ENCODE measurements at places on chromosomes 2 and 18. TPM values are rescaled to one million over a fixed set of nuclear protein-coding genes. Genes with fewer than 3 reads are reported as not detected.
A peak's percentile ranks its signal among the peaks of the same experiment; 100 is the strongest.

GRCh38 chr2:179669196-179669595 lies 192.2 kb downstream of the ZNF385B start:
- no peak overlapping the region for H3K4me3 ChIP-seq
- H3K27me3 ChIP-seq, result no peaks in the 10 kb centered on the region
- DNase-seq, result no peak

- H3K4me1 ChIP-seq, result no peaks in the 10 kb centered on the region
- no peaks in the 10 kb centered on the region for H3K36me3 ChIP-seq
- DNase-seq, result no peak
- no peaks in the 10 kb centered on the region for H3K27me3 ChIP-seq
Observed at GRCh38 chr2:58539973-58540372, 298.8 kb upstream of the FANCL start.

GRCh38 chr2:41486948-41487347 lies 560.9 kb upstream of the PKDCC start:
- no peak overlapping the region for H3K4me3 ChIP-seq
- DNase-seq, result no peak

DNA sequence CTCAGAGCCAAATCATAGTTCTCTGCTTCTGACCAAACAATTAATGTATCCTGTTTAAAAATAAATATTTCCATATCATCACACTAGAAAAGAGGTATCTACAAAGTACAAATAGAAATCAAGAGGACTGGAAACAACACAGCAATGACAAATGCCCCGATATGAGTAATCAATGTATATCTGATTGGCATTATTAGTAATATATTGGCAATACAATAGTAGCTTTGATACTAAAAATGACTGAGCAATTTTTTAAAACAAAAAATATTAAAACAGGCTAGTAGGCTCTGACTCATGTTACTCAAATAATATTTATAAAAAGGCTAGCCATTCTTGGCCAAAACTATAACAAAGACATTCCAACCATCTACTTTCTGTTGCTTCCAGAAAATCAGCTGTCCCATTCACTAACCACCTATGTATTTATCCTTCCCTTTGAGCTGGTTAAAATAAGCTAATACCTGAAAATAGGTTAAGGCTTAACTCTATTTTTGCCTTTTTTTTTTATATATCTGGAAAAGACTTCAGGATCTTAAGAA lies 13.3 kb downstream of the PPP4R3B start:
- H3K36me3 ChIP-seq, result peaks cover 3% of the 10 kb centered on the region
- H3K27ac ChIP-seq, result peak overlapping the region; percentile 86
- peaks cover 47% of the 10 kb centered on the region for H3K4me1 ChIP-seq
- no peak overlapping the region for H3K4me3 ChIP-seq
- no peaks in the 10 kb centered on the region for H3K27me3 ChIP-seq
- DNase-seq, result no peak

GRCh38 chr18:77133051-77133834 lies 660 bp upstream of the MBP start:
- H3K36me3 ChIP-seq, result peaks cover 17% of the 10 kb centered on the region
- H3K4me3 ChIP-seq, result peak overlapping the region; percentile 86
- peaks cover 58% of the 10 kb centered on the region for H3K4me1 ChIP-seq
- no peak for DNase-seq
- H3K27me3 ChIP-seq, result no peaks in the 10 kb centered on the region
- no peak overlapping the region for H3K27ac ChIP-seq

The DNAH6 gene
- 1.5 TPM for total RNA-seq

DNA sequence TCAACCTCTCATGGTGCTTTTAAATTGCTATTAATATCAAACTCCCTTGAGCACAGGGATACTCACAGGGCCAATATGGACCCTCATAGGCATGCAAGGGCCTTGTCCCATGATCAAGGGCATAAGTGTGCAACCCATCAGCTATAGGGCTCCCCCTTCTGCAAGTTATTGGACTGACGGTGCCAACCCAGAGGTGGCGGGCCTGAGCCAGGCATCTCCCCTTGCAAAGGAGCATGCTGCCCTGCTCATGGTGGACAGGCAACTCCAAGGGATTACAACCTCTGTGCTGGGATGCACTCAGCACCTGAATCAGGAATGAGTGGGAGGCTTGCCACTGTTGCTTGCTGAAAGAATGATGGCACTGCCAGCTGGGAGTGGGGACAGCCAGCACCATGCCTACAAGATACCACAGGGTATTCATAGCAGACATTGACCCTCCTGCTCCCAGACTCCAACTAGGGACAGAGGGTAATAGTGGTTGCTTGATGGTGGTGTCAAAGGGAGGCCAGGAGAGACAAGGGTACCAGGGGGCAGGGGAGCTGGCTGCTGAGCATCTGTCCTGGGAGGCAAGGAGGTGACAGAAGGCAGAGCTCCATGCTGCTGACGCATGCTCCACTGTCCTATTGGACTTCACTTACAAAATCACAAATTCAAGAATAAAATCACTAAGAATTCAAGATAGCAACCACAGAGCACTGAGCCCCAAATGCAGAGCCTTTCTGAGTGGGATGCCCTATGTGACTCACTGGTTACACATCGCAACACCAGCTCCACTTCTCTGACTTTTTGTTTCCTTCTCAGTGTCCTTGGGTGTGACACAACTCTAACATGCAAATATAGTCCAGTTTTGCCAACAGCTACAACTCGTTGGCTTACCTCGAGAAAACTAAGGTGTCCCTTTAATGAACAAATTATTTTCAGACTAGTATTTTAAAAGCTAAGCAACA lies 157.1 kb upstream of the CCDC150 start:
- no peaks in the 10 kb centered on the region for H3K36me3 ChIP-seq
- H3K27ac ChIP-seq, result no peak overlapping the region
- DNase-seq, result peak; percentile 3
- H3K4me1 ChIP-seq, result peaks cover 6% of the 10 kb centered on the region
- no peak overlapping the region for H3K4me3 ChIP-seq

- H3K4me3 ChIP-seq, result peak overlapping the region; percentile 46
- peaks cover 14% of the 10 kb centered on the region for H3K36me3 ChIP-seq
- H3K27me3 ChIP-seq, result no peaks in the 10 kb centered on the region
- no peak for DNase-seq
- H3K4me1 ChIP-seq, result peaks cover 41% of the 10 kb centered on the region
- no peak overlapping the region for H3K27ac ChIP-seq
Observed at GRCh38 chr18:42025974-42026625, 71.1 kb downstream of the PIK3C3 start.

DNA sequence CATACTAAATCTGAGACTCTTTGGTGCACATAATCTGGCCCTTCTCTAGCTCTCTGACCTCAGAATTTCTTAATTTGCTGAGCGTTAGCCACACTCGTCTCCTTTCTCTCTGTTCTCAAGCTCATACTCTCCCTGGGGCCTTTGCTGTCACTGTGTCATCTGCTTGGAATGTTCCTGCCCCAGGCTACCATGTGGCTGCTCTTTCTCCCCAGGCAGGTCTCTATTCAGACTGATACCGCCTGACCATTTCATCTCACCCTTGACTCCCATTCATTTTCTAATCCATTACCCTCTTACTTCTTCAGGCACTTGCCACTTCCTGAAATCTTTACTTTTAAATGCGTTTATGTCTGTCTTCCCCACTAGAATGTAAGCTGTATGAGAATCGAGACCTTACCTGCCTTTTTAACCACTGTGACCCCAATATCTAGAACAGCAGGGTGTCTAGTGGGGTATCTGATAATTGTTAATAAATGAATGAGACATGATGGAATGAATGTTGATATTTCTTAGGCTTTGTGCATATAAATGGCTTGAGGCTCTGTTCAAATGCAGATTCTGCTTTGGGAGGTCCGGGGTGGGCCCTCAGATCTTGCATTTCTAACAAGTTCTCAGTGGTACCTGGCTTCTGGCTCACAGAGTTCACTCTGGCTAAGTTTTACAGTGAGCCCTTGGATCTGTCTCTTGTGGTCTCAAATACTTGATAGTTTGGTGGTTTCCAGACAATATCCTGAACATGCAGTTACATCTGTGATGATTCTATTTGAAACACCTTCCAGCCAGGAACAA lies 89.9 kb upstream of the EPC2 start:
- H3K27me3 ChIP-seq, result no peaks in the 10 kb centered on the region
- peaks cover 1% of the 10 kb centered on the region for H3K36me3 ChIP-seq
- no peak overlapping the region for H3K4me3 ChIP-seq
- no peaks in the 10 kb centered on the region for H3K4me1 ChIP-seq
- no peak overlapping the region for H3K27ac ChIP-seq

The IL36B gene
- total RNA-seq, result not detected

DNA sequence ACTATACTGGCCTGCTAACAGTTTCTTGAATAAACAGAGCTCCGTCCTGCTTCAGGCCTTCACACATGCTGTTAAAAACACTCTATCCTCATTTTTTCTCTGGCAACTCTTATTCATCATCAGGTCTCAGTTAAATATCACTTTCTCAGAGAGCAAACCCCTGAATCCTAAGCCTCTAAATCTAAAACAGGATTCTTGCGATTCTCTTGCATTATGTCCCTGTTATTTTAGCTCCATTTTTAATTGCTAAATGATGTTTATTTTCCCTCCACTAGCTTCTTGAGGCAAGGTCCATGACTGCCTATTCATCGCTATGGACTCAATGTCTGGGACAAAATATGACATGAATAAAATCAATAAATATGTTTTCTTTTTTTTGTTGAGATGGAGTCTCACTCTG lies 190.7 kb upstream of the SMAD7 start:
- H3K4me1 ChIP-seq, result no peaks in the 10 kb centered on the region
- DNase-seq, result no peak
- H3K36me3 ChIP-seq, result peaks cover 4% of the 10 kb centered on the region
- H3K4me3 ChIP-seq, result no peak overlapping the region
- H3K27ac ChIP-seq, result no peak overlapping the region

The CTLA4 gene
- 254 TPM for total RNA-seq

The CFAP221 gene
- total RNA-seq, result not detected

DNA sequence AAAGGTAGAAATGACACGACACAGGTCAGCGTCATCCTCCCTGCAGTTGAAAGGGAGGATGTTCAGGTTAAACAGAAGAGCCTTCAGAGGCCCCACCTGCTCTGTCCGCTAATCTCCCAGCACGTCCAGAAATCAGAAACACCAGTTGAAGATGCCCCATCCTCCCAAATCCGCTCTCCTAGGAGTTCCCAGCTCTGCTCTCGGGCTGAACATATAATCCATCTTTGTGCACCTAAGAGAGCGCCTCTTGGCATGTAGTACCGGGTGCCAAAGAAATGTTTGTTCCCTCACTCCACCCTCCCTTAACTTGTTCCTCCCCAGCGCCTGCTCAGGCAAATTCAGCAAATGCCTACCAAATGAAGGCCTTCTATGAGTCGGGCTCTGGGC lies 145.2 kb upstream of the SMAD2 start:
- no peaks in the 10 kb centered on the region for H3K4me1 ChIP-seq
- H3K36me3 ChIP-seq, result no peaks in the 10 kb centered on the region
- no peak overlapping the region for H3K4me3 ChIP-seq
- DNase-seq, result no peak
- no peak overlapping the region for H3K27ac ChIP-seq

- peaks cover 11% of the 10 kb centered on the region for H3K4me1 ChIP-seq
- H3K27ac ChIP-seq, result no peak overlapping the region
- peaks cover 18% of the 10 kb centered on the region for H3K27me3 ChIP-seq
- no peak for DNase-seq
- H3K36me3 ChIP-seq, result no peaks in the 10 kb centered on the region
- H3K4me3 ChIP-seq, result no peak overlapping the region
Observed at GRCh38 chr18:48193521-48194492, 215.4 kb downstream of the ZBTB7C start.

All from activated T-cell treated with anti-CD3 and anti-CD28 coated beads, Interleukin-2, amount 50 U/mL, for 72 hours (primary cell).